Muscle of arm (tissue), 14 donors: ENCODE measurements at places on chromosomes 1 and 21. TPM values are rescaled to one million over a fixed set of nuclear protein-coding genes. Genes with fewer than 3 reads are reported as not detected.

- no peak for DNase-seq
Measured at GRCh38 chr1:215529571-215529970, 37.5 kb upstream of the KCTD3 start.

GRCh38 chr1:119372503-119373086 is 4.0 kb downstream of the HAO2 start:
- DNase-seq: peak; percentile 38

DNA sequence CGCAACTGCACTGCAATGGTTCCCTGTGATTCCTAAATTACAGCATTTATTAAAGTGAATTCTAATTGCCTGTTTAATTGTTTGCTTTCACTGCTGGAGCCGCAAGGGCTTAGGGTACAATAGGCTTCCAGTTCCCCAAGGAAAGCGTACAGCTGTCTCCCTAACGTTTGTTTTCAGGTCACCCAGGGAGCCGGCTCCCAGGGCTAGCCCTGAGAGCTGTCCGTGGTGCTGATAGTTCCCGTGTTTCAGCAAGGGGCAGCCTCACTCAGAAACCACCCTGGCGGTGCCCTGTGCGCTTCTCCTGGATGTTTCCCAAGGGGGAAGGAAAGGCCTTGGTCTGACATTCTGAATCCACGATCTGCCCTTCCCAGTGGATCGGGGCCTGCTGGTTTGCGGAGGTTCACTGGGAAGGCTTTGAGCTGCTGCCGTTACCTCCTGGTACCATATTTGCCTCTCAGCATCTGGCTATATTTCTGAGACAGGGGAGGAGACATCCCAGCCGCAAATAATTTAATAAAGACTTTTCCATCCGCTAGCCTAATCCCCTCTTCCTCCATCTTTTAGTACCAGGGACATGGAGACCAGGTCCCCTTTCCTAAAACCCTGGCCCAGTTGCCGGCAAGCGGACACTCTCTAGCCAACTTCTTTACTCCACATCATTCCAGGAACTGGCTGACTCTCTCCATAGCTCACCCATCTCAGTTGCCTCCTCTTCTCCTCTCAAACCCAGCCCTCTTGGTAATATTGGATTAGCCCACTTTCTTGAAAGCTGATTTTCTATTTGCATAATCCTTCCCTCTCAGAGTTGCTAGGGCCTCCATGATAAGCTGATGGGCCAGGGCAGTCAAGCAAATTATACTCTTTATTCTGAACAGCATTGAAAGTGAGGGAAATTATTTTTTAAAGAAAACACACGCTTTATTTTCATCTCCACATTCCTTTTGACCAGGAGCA is 149.0 kb downstream of the IGSF21 start:
- DNase-seq: peak; percentile 59

DNA sequence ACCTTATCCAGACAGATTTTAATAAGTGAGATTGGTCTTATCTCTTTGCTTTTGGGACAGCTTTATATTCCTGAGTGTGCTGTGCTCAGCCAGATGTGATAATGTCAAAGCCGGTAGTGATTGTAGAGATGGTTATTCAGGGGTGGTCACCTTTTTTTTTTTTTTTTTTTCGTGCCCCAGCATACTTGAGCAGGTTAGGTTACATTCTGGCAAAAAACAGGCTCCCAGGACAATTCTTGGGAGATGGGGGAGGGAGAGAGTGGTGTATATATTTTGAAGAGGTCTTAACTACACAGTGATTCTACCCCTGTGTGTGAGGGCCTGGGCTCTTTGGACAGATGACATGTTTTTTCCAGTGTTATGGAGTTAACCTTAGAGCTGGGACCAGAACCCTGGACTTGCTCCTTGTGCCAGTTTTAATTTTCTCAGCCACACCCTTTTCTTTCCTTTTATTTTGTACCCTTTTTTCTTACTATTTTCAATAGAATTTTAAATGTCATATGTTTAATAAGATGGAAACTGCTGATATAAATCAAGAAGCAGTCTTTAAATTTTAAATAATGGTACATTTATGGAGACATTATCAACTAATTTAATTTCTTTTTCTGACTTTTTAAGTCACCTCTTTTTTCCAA is 88.4 kb downstream of the DYRK1A start:
- DNase-seq: no peak

- no peak for DNase-seq
Measured at GRCh38 chr1:26768755-26769154, 19.0 kb upstream of the PIGV start.

GRCh38 chr1:214281021-214281719 is at the start of gene SMYD2:
Gene SMYD2 (plus strand): TSS chr1:214281159. CDS start chr1:214281255, 96 bp downstream.
- DNase-seq: peak; percentile 61

DNA sequence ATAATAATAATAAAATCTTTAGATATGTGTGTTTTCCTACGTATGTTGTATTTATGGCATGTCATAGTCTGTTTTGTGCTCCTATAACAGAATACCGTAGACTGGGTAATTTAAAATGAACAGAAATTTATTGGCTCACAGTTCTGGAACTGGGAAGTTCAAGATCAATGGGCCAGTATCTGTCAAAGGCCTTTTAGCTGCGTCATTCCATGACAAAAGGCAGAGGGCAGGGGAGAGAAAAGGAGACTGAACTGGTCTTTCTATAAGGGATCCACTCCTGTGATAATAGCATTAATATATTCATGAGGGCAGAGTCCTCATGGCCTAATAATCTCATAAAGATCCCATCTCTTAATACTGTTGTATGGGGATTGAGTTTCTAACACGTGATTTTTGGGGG is 7.1 kb upstream of the SFT2D2 start:
- DNase-seq: no peak

DNA sequence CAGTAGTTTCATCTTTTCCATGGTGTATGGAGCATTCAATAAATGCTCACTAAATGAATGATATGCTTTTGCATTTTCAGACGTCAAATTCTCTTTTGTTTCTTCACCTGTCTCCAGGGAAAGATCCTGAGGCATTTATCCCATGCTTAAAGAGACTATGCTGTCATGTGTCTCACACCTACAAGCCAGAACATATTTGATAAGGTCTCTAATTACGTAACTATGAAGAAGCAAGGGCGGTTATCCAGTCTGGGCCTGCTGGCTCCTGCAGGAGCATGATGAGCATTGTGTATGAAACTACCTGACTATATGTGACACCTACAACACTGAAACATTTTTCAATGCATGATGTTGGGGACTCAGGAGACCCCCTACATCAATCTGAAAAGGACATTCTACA is 51.8 kb downstream of the FBXO42 start:
- DNase-seq: no peak

- DNase-seq: no peak
Measured at GRCh38 chr1:21123287-21123948, 53.3 kb downstream of the EIF4G3 start.

DNA sequence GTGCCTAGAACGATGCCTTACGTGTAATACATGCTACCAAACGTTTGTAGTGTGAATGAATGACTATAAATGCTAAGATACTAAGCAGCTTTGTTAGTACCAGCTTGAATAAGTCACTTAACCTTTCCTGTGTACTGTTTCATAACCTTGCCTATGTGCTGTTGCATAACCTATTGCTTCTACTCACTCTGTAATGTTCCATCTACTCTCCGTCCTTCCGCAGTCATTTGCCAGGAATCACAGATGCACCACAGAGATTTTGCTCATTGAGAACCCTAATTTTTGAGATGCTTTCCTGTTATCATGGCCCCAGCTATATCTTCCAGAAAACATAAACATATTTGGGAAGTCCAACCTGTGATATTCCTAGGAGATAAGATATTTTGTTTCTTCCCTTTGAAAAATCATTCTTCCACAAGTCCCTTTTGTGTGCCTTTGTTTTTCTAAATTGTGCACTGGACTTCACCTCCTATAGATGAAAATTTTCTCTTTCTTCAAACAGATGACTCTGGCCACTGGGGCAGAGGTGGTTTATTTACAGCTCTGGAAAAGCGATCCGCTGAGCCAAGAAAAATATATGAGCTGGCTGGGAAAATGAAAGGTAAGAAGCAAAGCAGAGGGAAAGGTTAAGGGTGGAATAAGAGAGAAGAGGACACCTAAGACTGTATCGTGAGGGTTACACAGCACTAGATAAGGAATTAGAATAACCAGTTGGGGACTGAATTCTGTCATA is 44.8 kb downstream of the CHD1L start:
- DNase-seq: no peak

DNA sequence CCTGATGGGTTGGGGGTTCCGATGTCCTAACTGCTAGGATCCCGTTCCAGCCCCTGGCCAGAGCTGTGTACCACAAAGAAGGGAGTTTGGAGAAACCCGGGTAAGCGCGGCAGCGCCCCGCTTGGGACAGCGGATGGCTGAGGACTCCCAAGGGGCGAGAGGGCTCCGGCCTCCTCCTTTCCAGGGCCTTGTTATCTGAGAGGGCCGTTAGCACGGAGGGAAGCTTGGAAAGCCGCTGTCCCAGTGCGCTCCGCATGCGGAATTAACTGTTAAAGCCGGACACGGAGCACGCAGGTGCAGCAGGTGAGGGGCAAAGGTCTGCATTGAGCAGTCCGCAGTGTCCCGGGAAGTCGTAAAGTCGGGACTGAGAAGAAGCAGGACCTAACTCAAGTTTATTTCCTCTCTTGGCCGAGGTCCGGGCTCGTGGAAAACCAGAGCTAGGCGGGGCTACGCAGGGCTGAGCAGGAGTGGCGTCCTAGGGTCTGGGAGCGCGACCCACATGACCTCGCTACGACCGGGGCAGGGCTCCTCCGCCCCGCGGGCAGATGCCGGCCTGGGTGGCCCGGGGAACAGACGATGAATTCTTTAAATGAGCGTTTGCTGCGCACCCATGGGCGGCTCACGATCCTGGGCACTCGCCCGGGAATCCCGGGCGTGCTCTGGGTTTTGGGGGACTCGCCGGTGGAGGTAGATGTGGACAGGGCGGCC is 4.5 kb downstream of the LHX4 start:
- no peak for DNase-seq

DNA sequence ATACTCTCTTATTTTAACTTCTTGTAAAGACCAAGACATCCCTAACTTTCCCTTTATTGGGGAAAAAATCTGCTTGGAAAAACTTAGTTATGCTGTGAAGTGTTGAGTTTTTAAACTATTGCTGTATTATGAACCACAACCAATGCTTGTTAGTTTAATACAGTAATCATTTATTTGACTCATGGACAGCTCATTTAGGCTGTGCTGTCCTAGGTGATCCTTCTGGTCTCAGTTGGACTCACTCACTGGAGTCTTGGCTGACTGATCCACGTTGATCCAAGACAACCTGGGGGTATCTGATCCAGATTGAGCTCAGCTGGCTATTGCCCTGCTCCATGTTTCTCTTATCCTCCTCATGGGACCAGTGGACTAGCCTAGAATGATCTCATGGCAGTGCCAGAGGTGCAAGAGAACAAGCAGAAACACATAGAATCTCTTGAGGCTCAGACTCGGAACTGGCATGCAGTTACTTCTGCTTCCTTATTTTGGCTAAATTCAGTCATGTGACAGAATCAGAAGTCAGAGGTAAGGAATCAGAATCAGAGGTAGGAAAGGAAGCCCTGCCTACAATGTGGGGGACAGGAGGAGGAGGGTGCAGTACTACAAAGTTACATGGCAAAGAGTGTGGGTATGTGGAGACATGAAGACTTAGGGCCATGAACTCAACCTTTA is 156.5 kb downstream of the FGGY start:
- DNase-seq: no peak

GRCh38 chr1:201013991-201014815 is 9.3 kb downstream of the KIF21B start:
- no peak for DNase-seq

DNA sequence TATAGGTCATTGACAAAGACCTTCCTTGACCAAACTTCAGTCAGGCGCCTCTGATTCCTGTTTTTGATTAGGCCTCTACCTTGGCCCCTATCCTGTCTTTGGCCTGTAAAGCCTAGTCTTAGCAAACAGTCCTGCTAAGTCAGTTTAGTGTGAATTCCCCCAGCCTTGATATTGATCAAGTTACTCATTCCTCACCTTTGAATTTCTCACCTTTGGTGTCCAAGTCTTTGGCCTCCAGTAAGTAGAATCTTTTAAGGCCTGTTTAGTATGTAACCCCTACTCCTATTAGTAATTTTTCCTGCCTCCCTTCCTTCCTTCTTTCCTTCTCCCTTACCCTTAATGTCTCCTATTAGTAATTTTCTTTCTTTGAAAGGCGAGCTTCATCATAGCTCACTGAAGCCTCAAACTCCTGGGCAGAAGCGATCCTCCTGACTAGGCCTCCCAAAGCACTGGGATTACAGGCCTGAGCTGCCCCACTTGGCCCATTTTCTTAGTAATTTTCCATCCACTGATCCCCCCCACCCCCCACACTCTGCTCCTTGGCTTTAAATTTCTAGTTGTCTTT is 13.0 kb upstream of the ZNF692 start:
- no peak for DNase-seq

- DNase-seq: no peak
Measured at GRCh38 chr21:45304945-45305344, 17.2 kb upstream of the POFUT2 start.

- DNase-seq: peak; percentile 93
Measured at GRCh38 chr21:46295996-46296752, 10.0 kb downstream of the YBEY start.

DNA sequence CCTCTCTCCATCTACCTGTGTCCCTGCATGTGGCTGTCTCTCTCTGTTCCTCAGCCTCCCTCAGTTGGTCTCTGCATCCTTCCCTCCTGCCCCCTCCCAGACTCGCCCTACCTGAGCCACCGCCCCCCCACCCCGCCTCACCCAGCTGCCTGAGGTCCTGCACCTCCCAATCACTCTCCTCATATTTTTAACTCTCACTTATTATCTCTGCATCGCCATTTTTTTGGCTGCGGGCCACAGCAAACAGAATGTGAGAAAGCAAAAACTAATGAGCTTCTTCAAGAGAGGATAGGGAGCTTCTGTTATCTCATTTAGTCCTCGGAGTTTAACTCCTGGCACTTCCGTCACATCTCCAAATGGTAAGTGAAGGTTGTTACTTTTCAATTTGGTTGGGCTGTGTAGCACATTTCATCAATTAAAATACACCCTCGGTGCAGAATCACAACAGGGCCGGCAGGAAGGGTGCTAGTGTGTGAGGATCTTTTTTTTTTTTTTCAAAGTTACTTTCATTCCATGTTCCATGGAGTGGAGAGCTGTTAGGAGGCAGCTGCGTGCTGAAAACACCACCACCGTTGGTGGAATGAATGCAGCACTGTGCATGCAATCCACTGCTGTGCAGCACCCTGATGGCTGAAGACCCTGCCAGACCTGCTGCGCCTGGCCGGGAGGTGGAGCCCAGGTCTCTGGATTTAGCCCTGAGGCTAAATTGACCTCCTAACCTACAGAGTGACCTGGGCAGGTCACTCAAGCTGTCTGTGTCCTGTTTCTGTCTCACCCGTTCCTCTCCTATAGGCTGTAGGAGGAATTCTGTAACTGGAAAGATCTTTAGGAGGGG is 157.2 kb upstream of the NFIA start:
- DNase-seq: no peak

GRCh38 chr1:228145463-228146416 is 4.0 kb upstream of the GJC2 start:
- no peak for DNase-seq

The CGN gene
- polyA plus RNA-seq: 0.94 TPM

The LCE1E gene
- not detected for polyA plus RNA-seq

The KISS1 gene
- polyA plus RNA-seq: 2.8 TPM

The CLCA1 gene
- not detected for polyA plus RNA-seq

The COL11A1 gene
- 159 TPM for polyA plus RNA-seq

The FAM151A gene
- polyA plus RNA-seq: 0.94 TPM

The MFAP2 gene
- polyA plus RNA-seq: 99.0 TPM

The CRP gene
- not detected for polyA plus RNA-seq

The RHEX gene
- 0.26 TPM for polyA plus RNA-seq

The CITED4 gene
- polyA plus RNA-seq: 3.8 TPM
